Bone marrow (tissue), 2 donors: ENCODE measurements at places on chromosomes 1 and 21.

GRCh38 chr1:112599477-112599876 lies 19.5 kb downstream of the ST7L start:
- no peak for DNase-seq

- no peak for DNase-seq
Measured at GRCh38 chr1:218948446-218948845, 225.2 kb upstream of the LYPLAL1 start.

- no peak for DNase-seq
Measured at GRCh38 chr1:119510046-119510445, 3.0 kb downstream of the HSD3B1 start.

GRCh38 chr1:198642983-198643382 lies 4.1 kb downstream of the PTPRC start:
- no peak for DNase-seq

GRCh38 chr1:176838276-176838995 lies 326.1 kb downstream of the ASTN1 start:
- no peak for DNase-seq

- no peak for DNase-seq
Measured at GRCh38 chr1:220330265-220330664, 58.0 kb upstream of the RAB3GAP2 start.

- no peak for DNase-seq
Measured at GRCh38 chr1:54017979-54018378, at the start of gene LDLRAD1. TSS of gene LDLRAD1 (minus strand) at chr1:54018186. CDS start at chr1:54018112, 74 bp downstream.
